ENCODE measurements at places on chromosomes 13 and 19.

GRCh38 chr13:20102525-20103180 lies 58.2 kb downstream of the GJA3 start:
- no peak for DNase-seq

DNA sequence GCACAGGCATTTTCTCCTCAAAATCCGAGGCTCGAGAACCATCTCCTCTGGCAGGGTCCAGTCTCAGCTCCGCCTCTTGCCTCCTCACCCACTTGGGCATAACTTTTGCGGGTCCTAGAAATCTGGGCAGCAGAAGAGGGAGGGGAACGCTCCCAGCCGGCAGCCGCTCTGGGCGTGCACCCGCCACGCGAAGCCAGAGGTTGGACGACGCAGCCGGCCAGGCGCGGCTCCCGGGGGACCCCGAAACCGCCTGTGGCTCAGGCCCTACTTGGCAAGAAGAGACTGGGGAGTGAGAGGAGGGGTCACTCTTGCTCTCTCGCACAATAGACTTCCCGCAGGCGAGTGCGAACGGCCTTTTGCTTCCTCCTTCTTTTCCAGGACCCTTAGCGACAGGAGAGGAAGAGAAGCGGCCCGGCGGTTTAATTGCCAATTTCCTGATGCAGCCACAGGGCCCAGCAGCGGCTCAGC lies 6.0 kb upstream of the SOX1 start:
- no peak for DNase-seq

- DNase-seq = no peak
Observed at GRCh38 chr19:32581705-32582179, 752 bp downstream of the PDCD5 start.

DNA sequence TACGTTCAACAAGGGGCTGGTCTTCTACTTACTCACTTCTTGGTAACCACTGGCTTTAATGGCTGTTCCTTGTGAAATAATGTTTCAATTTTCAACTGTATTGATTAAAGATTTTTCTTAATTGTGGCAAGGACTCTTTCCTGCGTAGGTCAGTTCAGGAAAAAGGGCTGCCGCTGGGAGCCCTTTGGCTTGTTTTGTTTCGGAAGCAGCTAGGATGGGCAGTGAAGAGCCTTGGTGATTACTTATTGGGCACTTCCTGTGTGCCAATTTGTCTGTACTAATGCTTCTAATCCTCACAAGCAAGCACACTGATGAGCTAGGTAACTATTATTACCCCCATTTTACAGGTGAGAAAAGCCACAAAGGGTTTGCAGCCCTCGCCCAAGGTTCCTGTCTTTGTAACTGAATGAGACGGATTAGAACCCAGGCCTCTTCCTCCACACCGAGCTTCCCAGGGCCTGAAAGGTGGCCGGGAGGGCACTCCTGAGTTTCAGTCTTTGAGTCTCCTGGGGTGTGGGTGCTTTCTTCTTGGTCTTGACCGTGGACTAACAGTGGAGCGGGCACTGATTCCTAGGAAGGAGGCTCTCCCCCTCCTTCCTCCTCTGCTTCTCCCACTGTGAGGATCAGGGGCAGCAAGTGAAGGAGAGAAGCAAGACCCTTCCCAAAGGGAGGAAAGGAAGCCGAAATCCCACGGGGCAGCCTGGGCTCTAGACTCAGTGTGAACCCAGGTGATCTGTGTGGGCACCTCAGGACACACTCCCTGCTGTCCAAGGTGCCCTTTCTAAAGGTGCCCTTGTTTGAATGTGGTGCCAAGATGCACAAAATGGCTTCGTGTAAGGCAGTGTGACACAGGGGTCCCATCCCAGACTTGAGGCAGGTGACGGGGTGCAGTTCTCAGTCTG lies 3.7 kb downstream of the COL4A2 start:
- no peak for DNase-seq

DNA sequence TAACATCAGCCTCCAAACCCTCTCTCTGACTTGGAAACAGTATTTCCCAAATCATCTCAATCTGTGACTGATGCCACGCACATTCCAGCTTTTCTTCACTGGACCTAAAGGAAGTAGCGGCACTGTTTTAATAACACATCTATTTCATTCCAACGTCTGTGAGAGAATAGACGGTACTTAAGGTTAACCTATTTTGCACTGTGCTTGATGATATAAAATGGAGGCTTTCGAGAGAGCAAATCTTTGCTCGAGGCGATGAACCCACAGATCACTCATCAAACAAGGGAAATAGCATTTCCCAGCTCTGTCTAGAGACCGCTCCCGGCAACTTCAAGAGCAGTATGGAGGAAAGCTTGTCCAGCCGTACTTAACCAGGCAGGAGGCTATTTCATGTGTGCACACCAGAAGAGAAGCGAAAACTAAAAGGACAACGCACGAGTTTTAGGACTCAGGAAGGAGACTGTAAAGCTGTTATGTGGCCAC lies 2.9 kb downstream of the UBL3 start:
- peak; percentile 31 for DNase-seq

DNA sequence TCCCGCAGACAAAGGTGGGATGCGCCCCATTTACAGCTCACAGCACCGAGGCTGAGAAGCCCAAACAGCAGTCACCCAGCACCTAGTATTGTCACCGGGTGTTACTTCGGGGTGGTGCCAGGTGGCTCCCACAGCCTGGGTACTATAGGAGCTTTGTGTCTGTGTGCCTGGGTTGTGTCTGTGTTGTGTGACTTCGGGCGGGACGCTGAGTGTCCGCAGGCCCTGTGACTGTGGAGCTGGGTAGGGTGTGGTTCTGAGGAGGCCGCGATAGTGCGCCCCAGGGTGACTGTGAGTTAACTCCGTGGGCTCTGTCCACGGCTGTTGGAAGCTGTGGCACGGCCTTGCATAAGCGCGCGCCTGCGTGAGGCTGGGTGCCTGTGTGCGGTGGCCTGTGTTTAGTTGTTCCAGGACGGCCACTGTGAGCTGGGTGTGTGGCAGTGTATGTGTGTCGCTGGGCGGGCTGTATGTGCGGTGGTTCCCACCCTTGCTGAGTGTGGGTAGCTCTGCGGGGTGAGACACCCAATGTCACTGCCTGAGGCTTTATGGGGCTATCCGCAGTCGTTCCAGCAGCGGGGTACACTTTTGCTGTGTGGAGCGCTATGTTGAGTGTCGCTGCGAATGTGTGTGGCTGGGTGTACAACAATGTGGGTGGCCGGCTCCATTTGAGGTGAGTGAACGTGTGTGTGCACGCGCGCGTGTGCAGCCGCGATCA lies 559 bp upstream of the SSBP4 start:
- DNase-seq = peak; percentile 50

DNA sequence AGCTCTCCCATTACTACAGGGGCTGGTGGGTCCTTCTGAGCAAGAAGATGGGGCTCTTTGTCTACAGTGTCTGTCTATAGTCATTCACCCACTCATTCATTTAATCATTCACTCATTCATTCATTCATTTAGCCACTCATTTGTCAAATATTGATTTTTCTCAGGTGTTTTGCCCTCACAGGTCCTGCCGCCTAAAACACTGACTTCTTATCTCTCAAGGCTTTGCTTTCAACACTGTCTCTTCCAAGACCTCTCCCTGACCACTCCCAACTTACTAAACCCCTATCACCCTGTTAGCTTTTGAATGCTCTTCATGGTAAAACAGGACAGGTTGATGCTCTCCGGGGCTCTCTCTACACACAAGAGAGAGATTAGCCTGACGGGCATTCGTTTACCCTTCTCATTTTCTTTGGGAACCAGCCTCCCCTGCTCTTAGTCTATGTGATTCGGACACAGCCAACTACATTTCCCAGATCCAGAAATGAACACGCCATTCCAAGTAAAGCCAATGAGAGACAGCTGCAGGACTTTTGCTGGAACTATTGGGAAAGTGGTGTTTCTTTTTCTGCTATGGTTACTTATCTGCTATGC lies 22.7 kb downstream of the FAM187B start:
- DNase-seq = no peak

GRCh38 chr19:49999371-50000010 lies 25.7 kb downstream of the VRK3 start:
- DNase-seq = no peak

GRCh38 chr13:83691966-83692365 lies 190.3 kb downstream of the SLITRK1 start:
- no peak for DNase-seq

GRCh38 chr19:44903602-44904425 lies 1.8 kb upstream of the APOE start:
- peak; percentile 79 for DNase-seq

DNA sequence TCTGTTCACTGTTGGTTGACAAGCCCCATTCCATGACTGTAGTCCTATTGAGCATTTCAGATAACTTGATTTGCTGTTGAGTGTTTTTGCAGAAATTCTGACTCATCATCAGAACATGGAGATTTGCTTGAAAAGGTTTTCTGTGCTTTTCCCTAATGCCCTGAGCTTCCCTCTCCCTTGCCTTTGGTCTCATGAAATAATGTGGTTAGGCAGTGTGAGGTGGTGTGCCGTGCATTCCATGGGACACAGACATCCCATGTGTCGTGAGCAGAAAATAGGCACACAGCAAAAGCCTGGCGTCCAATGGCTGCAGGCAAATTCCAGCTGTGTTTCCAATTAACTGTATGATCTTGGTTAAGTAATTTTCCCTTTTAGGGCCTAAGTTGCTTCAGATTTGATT lies 197.4 kb downstream of the DLEU7 start:
- no peak for DNase-seq

DNA sequence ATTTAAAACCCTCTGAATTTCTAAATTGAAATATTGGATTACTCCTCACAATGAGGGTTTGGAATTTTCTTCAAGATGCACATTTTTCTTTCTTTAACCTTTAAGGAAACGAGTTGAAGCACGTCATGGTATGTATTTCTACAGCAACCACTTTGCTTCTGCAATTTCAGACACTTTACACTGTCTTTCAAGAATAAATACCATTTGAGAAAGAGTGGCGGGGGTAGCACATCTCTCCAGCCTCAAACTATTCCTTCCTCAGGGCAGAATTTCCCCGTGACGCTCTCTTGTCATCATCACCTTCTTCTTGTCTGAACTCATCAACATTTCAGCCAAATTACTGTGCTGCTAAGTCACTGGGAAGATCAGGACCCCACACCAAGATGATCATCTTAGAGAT lies 1073.4 kb downstream of the EFNB2 start:
- no peak for DNase-seq

GRCh38 chr13:48242677-48243076 lies 9.7 kb downstream of the ITM2B start:
- DNase-seq = no peak

DNA sequence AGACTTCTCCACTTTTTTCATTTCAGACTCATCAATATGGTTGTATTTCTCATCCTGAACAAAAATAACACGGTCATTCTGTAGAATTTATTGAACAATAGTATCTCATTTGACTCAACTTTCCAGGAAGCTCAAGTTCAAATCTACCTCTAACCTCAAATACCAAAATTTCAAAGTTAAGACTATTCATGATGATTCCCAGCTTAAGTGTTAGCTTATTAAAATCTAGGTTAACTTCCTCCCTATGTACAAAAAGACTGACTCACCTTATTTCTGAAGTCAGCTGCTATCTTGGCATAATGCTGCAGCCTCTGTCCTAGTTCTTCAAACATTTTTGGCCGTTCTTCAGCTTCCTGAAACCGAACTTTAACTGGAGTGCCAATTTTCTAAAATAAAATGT lies 23.2 kb downstream of the HSPH1 start:
- DNase-seq = no peak

DNA sequence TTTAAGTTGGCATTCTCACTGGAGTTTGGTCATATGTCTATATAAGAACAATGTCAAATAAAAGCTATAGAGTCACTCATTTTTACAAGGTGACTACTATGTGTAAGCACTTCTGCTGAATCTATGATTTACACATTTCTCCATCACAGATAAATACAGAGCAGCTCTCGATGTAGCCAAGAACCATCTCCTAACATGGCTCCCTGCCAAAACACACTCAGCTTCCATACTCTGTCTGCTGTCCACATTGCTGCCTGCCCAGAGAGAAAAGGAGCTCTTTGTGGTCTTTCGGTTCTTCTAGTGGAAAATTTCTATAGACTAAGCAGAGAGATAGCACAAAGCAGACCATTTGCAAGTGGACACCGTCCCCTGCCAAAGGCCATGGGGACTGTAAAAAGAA lies 190.9 kb upstream of the KLF12 start:
- peak; percentile 33 for DNase-seq

DNA sequence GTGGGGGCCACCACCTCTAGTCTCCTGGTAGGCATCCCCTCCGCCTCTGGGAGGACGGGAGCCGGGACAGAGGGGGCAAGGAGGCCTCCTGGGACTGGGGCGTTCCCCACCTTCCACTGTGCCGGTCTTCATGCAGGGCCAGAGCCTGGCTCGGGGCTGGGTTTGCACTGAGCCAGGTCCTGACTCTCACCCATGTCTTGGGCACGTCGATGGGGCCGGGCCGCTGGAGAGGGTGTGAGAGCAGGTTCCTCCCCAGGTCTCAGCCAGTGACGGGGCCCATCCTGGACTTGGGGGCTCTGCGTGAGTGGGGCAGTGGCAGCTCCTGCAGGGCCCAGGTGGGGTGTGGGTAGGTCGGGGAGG lies 26.6 kb downstream of the ATP11A start:
- no peak for DNase-seq

GRCh38 chr13:23656637-23657371 lies 86.6 kb downstream of the TNFRSF19 start:
- peak; percentile 49 for DNase-seq

DNA sequence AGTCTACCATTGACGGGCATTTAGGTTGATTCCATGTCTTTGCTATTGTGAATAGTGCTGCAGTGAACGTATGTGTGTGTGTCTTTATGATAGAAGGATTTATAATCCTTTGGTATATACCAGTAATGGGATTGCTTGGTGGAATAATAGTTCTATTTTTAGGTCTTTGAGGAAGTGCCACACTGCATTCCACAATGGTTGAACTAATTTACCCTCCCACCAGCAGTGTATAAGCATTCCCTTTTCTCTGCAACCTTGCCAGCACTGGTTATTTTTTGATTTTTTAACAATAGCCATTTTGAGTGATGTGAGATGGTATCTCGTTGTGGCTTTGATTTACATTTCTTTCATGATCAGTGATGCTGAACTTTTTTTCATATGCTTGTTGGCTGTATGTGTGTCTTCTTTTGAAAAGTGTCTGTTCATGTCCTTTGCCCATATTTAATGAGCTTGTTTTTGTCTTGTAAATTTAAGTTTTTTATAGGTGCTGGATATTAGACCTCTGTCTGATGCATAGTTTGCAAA lies 37.5 kb downstream of the RFC3 start:
- DNase-seq = no peak

DNA sequence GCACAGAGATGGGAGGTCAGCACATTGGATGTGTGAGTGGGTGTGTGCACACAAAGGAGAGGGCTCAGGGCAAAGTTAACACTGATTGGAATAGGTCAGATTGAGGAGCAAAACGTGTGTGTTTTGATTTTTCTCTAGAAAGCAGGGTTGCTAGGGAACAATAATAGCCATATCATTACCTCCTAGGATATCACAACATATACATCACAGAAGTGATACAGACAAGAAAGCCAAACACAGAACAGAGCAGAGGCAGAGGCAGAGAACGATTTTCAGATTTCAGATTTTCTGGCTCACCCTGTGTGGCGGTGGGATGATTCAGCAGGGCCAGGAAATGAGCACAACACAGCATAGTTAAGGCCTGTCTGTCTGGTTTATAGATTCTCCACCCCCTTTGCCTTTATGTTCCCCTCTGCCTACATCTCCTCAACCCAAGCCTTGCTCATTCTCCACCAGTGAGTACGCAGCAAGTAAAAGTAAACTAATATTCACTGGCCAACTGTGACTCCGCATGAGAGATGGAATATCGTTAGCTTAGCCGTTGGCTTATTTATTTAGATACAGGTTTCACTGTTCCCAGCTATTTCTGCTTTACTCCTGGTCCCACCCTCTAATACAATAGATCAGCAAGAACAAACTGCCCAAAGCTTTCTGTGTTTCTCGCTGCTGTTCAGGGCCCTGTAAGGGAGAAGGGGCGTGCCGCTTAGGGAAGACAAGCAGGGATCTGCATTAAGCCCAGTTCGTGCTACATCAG lies 182.7 kb upstream of the TSC22D1 start:
- DNase-seq = peak; percentile 31
